Uterus (tissue), 4 donors: ENCODE measurements at places on chromosomes 1 and 21.
A peak's percentile ranks its signal among the peaks of the same experiment; 100 is the strongest.

DNA sequence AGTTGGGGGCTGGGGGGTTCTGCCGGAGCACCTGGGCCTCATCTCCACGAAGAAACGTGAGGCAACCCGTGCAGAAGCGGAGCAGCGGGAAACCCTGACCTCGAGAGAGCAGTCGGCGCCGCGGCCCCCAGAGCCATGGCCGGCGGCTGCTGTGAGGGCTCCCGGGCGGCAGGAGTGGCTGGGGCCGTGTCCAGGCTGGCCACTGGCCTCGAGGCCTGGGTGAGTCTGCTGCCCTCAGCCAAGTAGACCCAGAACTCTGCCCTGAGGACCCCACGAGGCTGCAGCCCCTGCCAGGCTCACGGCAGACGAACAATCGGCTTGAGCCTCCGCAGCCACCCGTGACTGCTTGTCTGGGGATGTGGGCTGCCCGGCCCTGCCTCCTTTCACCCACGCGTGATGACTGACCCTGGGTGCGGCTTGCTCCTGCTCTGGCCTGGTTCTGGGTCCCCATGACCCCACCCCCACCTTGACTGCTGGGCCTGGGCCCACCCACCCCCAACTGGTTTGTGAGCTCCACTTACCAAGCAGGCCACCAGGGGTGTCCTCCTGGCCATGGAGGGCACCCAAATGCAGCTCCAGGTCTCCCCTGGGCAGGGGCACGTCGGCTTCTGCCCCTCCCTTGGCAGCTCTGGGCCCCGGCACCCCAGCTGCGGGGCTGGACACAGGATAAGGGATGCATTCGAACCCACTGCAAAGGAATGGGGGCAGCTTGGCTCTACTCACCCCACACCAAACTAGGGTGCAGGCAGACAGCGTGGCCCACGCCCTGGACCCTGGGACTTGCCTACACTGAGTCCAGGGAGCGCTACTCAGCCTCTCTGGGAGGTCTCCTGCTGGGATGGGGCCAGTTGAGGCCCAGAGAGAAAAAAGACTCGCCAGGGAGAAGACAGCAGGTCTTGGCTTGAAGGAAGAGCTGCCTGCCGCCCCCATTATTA is 34.2 kb downstream of the MORN1 start:
- no peak for DNase-seq

DNA sequence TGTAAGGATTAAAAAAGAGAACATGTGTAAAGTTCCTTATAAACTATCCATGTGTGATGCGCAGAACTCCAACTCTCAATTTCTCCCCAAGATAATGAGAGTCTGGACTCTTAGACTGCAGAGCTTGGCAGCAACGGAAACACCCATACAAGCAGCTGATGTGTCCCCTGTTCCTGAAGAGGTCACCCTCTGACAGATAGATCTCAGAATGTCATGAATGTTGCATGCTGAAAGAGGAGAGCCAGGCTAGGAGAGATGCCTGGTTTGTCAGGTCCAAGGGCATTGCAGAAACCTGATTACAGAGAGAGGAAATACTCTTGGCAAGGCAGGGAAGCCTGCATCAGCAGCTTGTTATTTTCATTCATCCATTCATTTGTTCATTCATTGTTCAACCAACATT is 24.2 kb downstream of the MTARC1 start:
- DNase-seq: no peak

DNA sequence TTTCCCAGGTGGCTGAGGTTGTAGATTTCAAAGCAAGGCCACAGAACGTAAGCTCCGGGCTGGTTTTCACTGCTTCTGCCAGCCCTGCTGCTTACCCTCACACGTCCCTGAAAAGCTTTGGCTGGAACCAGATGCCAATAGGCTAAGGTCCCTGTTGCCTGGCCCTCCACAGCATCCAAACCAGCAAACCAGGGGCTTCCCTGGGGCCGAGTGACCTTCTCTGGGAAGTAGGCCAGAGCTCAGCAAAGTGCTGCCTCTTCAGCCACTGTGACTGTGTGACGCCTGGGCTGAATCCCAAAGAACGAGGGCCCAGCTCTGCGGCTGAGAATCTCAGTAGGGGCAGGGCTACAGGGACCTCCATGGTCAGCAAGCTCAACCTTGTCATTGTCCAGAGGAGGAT is 28.9 kb upstream of the RBM15 start:
- DNase-seq: no peak

DNA sequence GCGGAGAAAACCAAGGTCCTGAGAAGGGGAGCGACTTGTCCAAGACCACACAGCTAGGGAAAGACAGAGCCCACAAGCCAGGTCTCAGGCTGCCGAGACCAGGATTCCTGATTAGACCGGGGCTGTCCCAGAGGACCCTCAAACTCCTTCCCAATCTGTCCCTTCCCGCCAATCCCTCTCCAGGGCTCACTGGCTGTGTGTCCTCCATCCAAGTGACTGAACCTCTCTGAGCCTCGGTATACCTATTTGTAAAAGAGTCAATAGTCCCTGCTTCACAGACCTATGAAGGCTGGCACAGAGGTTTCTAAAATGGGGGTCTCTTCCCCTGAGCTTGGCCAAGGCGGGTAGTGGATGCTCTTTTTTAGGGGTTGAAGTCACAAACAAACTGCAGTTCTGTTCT is 56.6 kb downstream of the PAX7 start:
- no peak for DNase-seq

DNA sequence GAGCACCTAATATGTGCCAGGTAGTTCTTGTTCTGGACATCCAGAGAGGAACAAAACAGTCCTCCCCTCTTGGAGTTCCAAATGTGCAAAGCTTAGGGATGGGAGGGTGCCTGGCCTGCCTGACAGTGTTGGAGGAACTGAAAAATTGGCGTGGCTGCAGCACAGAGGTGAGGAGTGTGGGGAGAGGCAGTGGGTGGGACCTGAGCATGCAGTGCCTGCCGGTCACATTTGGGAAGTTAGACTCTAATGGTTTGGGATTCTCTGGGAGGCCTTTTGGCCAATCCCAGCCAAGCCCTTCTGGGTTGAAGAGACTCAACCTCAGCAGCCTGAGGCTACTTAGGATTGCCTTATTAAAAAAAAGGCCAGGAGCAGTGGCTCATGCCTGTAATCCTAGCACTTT is 2.3 kb upstream of the TCEA3 start:
- no peak for DNase-seq

DNA sequence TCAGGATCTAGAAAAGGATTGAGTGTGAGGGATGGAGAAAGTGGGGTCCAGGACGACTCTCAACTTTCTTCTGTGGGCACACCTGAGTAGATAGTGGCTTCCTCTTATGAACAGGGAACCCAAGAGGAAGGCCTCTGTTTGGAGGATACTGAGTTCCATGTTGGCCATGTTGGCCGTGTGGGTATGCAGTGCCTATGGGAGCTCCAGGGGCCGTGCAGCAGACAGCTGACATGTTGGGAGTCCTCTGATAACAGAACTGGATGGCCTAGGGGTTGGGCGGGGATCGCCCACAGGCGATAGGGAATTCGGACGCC is 43.0 kb downstream of the TMEM53 start:
- DNase-seq: no peak

DNA sequence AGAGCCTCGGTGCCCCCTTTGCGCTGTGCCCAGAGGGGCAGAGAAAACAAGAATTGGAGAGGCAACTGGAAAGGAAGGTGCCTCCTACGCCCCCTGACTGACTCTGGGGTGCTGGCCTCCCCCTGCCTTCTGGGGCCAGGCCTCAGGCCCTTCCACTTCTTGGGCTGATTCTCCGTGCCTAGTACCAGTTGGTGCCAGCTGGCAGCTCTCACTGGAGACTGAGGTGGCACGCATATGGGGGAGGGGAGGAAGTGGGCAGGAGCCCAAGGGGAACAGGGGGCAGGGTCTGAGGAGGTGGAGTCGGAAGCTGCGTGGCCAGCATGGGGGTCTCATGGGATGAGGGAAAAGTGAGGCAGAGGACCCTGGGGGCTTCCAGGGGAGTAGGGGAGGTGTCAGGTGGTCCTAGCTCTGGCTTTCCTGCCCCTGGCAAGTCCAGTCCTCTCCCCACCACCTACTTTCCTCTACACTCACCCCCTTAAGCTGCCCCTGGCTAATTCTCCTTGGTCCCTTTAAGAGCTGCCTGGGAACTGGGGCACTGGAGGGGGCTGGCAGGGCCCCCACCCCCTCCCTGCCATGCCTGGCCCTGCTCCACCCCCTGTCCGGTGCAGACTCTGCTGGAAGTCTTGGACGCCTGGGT is 6.5 kb upstream of the SEMA4A start:
- DNase-seq: no peak

DNA sequence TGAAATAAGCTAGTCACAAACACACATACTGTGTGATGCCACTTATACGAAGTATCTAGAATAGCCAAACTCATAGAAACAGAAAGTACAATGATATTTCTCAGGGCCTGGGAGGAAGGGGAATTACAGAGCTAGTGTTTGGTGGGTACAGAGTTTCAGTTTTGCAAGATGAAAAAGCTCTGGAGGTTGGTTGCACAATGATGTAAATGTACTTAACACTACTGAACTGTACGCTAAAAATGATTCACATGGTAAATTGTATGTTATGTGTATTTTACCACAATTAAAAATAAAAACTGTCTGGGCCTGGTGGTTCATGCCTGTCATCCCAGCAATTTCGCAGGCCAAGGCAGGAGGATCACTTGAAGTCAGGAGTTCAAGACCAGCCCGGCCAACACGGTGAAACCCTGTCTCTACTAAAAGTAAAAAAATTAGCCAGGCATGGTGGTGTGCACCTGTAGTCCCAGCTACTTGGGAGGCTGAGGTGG is 15.3 kb upstream of the FHAD1 start:
- no peak for DNase-seq

DNA sequence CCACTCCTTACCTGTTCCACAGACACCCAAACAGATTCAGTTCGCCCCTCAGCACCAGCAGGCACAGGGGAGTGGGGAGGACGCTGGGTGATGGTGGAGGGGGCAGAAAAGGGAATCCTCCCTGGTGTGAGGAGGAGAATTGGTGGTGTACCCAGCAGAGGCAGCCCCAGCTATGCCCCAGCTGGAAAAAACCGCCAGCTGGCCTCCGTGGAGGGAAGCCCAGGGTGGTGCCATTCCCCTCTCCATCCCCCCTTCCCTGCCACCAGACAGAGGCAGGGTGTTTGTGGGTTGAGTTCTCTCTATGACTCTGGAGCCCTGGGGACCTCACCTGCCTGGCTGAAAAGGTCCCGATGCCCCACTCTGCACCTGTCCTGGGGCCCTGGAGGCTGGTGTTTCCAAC is 27.9 kb downstream of the OPTC start:
- DNase-seq: no peak

- peak; percentile 70 for DNase-seq
Observed at GRCh38 chr1:67564193-67564592, 120.8 kb upstream of the GADD45A start.

GRCh38 chr1:205542367-205542766 is 37.9 kb downstream of the CDK18 start:
- no peak for DNase-seq

DNA sequence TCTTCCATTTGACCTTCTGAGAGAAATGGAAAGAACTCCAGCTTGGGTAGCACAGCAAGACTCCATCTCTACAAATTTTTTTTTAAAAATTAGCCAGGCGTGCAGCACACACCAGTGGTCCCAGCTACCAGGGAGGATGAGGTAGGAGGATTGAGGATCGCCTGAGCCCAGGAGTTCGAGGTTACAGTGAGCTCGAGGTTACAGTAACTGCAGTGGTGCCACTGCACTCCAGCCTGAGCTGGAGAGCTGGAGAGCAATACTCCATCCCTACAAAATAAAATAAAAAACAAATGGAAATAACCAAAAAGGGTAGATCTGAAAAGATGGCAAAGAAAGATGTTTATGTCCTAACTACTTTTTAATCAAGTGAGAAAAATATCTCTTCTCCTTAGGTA is 14.5 kb downstream of the POGZ start:
- no peak for DNase-seq

GRCh38 chr21:26788790-26789189 is 56.4 kb downstream of the ADAMTS1 start:
- peak; percentile 52 for DNase-seq

GRCh38 chr1:216005916-216006315 is 417.3 kb downstream of the USH2A start:
- DNase-seq: no peak
